ENCODE measurements at places on chromosomes 13 and 19. TPM values are rescaled to one million over a fixed set of nuclear protein-coding genes. Genes with fewer than 3 reads are reported as not detected.

The ZNF708 gene
- 1.8 TPM for total RNA-seq

The GPR183 gene
- 0.70 TPM for total RNA-seq

The FBXO27 gene
- 15.9 TPM for total RNA-seq

The TNFSF9 gene
- total RNA-seq: 0.13 TPM

The IFI30 gene
- 57.6 TPM for total RNA-seq

The CGB2 gene
- total RNA-seq: not detected

The ZFP14 gene
- total RNA-seq: 2.8 TPM

The GPR12 gene
- total RNA-seq: not detected

The PSG11 gene
- not detected for total RNA-seq

The DAND5 gene
- total RNA-seq: not detected

The CYSLTR2 gene
- 0.28 TPM for total RNA-seq

The TGFBR3L gene
- 3.4 TPM for total RNA-seq

The SYT5 gene
- 0.20 TPM for total RNA-seq

The SLITRK5 gene
- total RNA-seq: 0.03 TPM

The NTN5 gene
- total RNA-seq: 0.28 TPM

The C19orf81 gene
- total RNA-seq: not detected

GRCh38 chr13:99863789-99864626 is 107.6 kb downstream of the ZIC5 start:
- no peak for DNase-seq

- no peak for DNase-seq
Observed at GRCh38 chr13:34748596-34748995, 193.5 kb upstream of the NBEA start.

DNA sequence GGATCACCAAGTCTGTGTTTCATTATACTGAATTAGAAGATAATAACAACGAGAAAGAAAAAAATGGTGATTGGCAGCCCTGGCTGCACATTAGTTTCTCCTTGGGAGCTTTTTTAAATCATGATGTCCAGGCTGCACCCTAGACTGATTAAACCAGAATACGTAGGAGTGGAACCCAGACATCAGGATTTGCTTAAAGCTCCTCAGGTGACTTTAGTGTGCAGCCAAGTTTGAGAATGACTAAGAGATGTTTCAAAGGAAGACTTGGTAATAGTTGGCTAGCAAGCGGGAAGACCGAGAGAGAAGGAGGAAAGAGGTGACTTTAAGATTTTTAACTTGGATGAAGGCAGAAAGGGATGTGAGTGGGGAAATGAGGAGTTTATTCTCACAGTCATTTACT is 71.4 kb upstream of the SERP2 start:
- DNase-seq: no peak

- DNase-seq: no peak
Observed at GRCh38 chr19:45773384-45773783, 4.3 kb upstream of the SIX5 start.

- DNase-seq: no peak
Observed at GRCh38 chr13:98368019-98368418, 190.9 kb upstream of the RNF113B start.

DNA sequence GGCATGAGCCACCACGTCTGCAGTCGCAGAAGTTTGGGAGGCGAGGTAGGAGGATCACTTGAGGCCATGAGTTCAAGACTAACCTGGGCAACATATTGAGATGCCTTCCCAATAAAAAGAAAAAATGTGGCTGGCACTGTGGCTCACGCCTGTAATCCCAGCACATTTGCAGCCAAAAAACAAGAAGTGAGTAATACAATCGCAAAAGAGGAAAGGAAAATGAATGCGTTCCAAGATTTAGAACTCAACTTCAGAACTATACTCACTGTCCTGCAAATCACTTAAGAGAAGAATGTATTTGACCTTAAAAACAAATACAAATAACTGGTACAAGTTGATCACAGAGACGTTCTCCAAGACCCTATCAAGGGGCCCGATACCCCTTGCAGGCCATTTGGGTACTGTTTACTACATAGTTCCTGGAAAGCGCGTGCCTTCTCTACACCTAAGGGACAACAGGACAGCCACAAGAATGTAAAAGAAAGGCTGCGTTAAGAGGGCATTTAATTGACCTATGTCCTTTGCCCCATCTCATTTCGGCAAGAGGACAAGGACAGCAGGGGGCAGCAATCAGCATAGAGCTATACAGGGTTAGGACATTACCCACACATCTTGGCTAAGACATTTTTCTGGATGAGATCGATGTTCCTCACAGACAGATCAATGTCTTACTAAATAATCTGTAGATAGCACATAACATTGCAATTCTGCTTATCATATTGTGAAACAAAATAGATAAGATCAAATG is 41.3 kb downstream of the FLT3 start:
- peak; percentile 49 for DNase-seq

GRCh38 chr19:13173139-13173737 is 23.0 kb downstream of the IER2 start:
- no peak for DNase-seq

DNA sequence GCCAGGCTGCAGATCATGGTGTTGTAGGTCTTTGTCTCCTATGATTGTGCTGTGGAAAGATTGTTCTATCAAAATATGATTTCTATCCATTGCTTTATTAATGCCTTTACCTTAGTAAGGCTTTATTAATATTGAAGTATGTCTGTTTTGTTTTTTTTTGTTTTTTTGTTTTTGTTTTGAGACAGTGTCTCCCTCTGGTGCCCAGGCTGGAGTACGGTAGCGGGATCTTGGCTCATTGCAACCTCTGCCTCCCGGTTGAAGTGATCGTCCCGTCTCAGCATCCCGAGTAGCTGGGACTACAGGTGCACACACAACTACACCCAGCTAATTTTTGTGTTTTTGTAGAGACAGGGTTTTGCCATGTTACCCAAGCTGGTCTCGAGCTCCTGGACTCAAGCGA is 7.7 kb downstream of the IRGC start:
- DNase-seq: no peak

DNA sequence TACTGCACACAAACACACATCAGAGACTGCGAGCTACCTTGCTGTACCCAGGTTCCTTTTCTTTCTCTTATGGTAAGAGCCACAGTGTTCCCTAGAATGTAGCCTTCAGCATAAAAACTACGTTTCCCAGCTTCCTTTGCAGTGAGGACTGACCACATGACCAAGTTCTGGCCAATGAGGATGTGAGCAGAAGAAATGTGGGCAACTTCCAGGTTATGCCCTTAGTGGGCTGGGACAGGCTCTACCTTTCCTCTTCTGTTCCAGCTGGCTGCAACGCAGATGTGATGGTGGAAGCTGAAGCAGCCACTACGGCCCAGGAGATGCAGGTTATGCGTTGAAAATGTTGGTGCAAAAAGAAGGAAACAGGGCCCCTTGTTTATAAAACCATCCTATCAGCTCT is 27.5 kb downstream of the VRK3 start:
- no peak for DNase-seq

DNA sequence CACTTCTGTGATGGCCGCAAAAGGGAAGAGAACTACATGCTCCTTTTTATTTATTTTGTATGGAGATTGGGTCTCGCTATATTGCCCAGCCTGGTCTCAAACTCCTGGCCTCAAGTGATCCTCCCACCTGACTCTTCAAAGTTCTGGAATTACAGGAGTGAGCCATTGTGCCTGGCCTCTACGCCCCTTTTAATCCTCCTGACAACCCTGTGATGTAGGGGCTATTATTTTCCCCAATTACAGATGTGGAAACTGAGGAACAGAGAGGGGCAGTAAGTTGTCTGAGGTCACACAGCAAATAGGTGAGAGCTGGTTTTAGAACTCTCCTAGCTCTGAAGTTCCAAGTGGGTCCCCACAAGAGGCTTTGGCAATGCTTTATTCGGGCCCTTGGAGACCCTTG is 11.7 kb downstream of the TJP3 start:
- no peak for DNase-seq

- DNase-seq: peak; percentile 45
Observed at GRCh38 chr19:52527956-52528351, 486 bp downstream of the ZNF808 start.

- no peak for DNase-seq
Observed at GRCh38 chr13:106499896-106500295, 35.6 kb downstream of the EFNB2 start.

DNA sequence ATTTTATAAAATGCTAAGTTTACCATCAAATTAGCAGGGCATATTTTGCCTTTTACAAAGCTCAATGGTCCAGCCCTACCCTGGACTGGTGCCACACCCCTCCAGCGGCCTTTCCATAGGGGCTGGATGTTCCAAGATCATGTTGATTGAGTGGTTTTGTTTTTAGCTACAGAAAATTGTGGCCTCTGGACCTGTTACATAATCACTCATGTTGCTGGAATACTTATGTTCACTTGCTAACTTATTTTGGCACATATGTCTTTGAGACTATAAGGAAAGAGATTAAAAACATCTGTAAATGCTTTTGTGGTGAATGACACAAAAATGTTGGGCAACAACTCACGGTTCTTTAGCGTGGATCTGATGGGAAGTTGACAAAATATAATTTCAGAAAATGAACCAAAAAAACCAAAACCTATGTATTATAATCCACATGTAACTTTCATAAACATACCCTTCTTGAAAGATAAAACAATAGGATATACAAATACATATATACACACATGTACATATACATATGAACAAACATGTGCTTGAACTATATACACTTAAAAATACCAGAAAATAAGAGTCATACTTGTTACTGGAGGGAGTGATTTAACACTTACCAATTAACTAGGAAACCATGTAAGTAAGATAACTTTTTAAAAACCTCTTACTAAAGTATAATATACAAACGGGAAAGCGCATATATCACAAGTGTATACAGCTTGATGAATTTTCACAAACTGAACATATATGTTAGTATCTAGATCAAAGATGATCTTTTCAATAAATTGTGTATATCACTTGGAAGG is 46.6 kb upstream of the SLC15A1 start:
- DNase-seq: peak; percentile 72

GRCh38 chr19:36916991-36917390 is 859 bp downstream of the ZNF568 start:
- DNase-seq: no peak

DNA sequence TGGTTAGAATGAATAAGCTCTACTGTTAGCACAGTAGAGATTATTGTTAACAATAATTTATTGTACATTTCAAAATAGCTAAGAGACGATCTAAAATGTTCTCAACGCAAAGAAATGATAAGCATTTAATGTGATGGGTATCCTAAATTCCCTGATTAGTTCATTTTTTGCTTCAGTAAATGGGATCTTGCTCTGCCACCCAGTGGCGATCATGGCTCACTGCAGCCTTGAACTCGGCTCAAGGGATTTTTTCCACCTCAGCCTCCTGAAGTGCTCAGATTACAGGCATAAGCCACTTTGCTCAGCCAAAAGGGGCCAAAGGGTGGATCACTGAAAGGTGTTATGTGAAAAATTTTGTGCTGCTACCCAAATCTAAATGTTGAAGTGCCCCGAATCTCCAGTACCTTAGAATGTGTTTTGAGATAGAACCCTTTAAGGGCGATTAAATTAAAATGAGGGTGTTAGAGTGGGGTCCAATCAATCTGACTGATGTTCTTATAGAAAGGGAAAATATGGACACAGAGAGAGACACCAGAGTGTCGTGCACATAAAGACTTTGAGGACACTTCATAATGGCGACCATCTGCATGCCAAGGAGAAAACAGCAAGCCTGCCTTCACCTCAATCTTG is 31.5 kb upstream of the ZNF766 start:
- peak; percentile 54 for DNase-seq

DNA sequence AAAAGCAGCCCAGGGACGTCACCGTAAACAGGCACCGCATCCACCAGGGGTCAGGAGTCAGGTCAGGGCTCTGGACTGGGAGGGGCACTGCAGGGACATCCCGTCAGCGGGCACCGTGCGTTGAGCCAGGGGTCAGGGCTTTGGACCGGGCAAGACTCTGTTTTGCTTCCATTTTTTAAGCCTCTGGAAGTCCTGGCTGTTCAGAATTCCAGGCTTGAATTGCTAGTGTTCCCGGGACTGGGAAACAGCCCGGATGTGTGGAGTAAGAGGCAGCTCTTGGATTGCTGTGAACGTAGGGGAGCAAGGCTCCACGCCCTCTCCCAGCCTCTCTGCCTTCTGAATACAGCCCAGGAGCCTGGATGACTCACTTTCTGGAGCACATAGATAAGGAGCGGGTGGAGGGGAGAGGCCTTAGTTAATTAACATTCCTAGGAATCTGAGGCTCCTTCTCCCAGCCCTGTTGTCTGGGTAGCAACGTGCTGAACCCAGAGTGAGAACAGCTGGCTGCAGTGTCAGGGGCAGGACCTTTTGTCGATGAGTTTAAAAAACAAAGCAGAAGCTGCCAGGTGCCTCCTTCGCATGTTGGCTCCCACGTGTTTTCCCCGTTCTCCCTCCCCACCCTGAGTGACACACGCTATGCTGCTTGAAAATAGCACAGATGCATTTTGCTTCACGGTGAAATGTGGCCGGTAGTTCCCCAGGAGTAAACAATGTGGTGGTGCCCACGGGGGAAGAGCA is 21.9 kb downstream of the ATP11A start:
- DNase-seq: peak; percentile 70

- no peak for DNase-seq
Observed at GRCh38 chr13:27868641-27869435, 51.0 kb upstream of the PDX1 start.

DNA sequence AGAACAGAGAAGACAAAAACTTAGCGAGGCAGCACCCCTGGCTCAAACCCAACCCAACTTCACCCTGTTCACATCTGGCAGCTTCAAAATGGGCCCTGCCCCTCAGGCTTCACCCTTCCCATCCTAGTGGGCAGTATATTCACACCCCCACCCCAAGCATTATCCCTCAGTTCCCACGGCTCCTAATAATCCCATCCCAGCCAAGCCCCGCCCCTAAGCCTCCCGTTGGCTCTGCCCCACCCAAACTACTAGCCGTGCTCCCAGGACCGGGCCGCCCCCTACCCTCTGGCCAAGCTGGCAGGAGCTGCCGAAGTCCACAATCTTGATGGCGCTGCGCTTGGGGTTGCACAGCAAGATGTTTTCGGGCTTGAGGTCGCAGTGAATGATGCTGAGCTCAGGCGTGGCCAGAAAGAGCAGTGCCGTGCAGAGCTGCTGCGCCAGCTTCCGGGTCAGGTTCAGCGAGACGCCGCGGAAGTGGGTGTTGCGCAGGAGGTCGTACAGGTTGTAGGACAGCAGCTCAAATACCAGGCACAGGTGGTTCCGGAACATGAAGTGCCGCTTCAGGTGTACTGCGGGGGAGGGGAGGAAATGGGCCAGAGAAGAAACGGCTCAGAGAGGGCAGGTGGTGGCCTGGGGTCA is 5.8 kb downstream of the DYRK1B start:
- DNase-seq: no peak

DNA sequence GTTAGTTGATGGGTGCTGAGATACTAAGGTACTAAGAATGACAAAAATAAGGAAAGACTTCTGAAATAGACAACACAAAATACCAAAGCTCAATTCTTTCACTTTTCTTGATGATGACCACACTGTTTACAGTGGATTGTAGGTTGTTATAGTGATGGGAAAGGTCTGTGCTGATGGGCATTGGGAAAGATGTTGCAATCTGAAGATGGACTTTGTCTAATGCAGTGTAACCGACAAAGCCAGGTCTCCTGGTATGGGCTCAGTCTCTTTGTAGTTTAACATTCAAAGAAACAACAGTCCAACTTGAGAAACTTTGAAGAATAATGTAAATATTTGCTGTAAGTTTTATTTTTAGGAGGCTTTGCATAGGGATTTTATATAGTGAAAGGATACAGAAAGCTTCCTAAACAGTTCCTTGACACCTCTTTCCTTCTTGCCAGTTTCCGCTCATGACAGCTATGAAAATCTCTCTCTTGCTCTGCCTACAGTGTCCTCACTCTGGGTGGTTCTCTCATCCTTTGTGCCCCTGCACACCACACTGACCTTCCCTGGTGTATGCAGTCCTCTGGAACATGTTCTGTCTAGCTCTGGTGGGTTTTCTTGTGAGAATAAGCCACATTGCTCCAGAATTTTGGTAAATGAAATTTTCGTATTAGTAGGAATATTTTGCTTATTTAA is 172.2 kb downstream of the KCNRG start:
- DNase-seq: no peak

GRCh38 chr19:44687888-44688287 is 11.1 kb upstream of the CEACAM16 start:
- no peak for DNase-seq
